Mammary epithelial cell (primary cell): ENCODE measurements at places on chromosomes 13 and 19.

- DNase-seq, result no peak
Measured at GRCh38 chr13:73519396-73520116, 460.8 kb downstream of the KLF5 start.

DNA sequence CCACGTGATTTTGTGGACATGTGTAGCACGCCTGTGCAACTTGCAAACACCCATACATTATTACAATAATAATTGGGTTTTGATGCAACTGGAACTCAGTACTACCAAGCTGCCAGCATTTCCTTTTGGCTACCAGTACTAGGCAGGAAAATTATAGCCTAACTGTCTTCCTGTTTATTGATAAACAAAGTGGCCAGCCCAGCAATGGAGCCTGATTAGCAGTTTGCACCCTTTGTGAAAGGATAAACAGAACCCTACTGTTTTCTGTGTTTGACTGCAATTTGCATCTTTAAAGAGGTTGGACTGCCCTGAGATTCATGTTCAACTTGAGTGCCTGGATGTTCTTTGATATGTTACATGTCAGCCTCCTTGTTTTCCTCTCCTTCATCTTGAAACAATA lies 173.9 kb downstream of the ZIC5 start:
- no peak for DNase-seq

GRCh38 chr13:25114220-25114619 lies 18.3 kb downstream of the PABPC3 start:
- peak; percentile 75 for DNase-seq

- DNase-seq, result peak; percentile 78
Measured at GRCh38 chr19:6516659-6517291, 14.1 kb upstream of the TNFSF9 start.

- no peak for DNase-seq
Measured at GRCh38 chr13:28640861-28641599, 17.9 kb upstream of the POMP start.
